ENCODE measurements at places on chromosomes 1 and 21.

DNA sequence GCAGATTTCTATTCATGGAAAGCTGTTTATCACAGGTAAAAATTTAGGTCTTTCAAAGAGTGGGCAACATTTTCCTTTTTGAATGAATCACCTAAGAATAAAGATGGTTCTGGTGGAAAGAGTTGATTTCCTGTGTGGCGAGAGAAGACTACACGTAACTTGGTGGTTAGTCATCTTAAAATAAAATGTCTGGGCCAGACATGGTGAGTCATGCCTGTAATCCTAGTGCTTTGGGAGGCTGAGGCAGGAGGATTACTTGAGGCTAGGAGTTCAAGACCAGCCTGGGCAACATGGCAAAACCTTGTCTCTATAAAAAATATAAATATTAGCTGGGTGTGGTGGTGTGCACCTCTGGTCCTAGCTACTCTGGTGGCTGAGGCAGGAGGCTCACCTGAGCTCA, 65.7 kb downstream of the DISP1 start:
- peak; percentile 29 for DNase-seq

DNA sequence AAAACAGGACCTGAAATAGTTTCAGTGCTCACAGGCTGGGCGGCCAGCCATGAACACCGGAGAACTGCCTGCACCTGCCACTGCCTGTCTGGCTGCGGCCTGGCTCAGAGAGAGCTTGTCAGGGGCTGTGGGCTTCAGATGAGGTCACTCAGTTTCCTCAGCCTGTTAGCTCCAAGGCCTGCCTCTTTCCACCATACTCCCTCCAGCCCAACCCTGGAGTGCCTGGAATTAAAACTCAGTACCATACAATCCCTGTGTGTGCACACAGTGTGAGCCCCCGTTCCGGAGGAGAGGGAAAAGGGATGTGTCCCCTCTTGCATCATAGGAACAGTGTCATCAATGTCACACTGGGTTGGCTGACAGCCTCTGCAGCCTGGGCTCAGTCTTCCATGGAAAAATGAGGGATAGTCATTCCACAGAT, 16.2 kb downstream of the CACNA1S start:
- DNase-seq = no peak

GRCh38 chr1:52343979-52344378, 22.0 kb downstream of the CC2D1B start:
- no peak for DNase-seq

DNA sequence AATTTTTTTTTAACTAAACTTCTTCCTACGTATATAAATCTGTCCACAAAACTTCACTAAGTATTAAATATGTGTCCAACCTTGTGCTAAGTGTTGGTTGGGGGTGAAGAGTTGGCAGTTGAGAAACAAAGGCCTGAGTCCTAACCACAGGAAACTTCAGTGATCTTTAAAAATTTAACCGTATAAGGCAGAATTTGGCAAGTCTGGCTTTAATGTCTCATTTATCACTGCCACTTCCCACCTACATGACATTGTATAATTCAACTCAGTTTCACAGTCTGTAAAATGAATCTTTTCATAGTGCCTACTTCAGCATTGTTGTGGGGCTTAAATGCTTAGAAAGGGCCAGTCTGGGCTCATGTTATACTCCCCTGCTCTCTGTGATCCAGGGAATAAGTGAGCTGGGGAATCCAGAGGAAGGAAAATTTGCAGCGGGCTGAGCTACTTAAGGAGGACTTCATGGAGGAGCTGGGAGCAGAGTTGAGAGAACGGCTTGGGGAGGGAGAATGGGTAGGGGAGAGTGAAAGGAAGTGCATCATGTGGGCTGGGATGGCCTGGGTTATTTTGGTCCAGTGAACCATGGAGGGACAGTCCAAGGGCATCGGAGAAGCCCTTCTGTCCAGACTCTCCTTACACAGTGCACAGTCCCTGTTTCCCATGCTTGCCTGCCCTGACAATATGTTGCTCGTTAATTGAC, 14.5 kb downstream of the IFNAR2 start:
- no peak for DNase-seq

- DNase-seq = no peak
These were observed 157.0 kb upstream of the CACNA1E start for GRCh38 chr1:181326348-181326747.

DNA sequence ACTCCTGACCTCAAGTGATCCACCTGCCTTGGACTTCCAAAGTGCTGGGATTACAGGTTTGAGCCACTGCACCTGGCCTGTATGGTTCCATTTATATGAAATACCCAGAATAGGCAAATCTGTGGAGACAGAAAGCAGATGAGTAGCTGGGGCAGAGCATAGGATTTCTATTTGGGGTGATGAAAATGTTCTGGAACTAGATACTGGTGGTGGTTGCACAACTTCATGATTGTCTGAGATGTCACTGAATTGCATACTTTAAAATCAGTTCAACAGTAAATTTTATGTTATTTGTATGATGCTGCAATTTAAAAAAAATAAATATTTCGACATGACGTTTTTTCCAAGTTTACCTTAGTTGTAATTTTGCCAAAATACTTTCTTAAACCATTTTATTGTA, 23.9 kb downstream of the ITSN1 start:
- no peak for DNase-seq
